ENCODE measurements at places on chromosomes 13 and 19. TPM values are rescaled to one million over a fixed set of nuclear protein-coding genes. Genes with fewer than 3 reads are reported as not detected.

MEIS3 gene
- polyA plus RNA-seq: not detected

- no peak for DNase-seq
These were observed 2.7 kb upstream of the ACP5 start for GRCh38 chr19:11580116-11580515.

DNA sequence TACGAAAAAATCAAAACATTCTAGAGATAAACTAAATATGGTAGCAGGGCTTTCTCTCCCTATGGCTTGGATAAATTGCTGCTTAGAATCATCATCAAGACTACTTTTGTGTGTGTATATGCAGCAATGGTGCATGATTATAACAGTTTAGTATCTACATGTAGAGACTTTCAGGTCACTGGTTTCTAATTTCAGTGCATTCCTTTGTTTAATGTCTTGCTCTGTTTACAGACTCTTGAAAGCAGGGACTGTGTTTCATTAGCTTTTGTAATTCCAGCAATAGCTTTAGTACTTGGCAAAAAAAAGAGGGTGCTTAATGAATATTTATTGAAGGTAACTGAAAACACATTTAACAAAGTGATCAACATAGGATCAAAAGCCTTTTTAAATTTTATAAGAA, 420.7 kb downstream of the PCDH9 start:
- no peak for DNase-seq

DNA sequence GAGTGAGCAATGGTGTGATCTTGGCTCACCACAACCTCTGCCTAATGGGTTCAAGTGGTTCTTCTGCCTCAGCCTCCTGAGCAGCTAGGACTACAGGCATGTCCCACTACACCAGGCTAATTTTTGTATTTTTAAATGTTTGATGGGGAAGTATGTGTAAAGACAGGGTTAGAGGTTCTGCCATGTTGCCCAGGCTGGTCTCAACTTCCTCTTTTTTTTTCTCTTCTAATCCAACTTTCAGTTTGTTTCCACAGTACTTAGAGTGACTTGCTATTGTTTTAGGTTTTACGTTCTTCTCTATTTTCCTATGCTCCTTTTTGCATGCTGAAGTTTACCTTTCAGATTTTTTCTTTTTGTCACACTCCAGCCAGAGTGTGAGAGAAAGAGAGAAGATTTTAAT, 1433.0 kb downstream of the UQCRFS1 start:
- DNase-seq: no peak

DNA sequence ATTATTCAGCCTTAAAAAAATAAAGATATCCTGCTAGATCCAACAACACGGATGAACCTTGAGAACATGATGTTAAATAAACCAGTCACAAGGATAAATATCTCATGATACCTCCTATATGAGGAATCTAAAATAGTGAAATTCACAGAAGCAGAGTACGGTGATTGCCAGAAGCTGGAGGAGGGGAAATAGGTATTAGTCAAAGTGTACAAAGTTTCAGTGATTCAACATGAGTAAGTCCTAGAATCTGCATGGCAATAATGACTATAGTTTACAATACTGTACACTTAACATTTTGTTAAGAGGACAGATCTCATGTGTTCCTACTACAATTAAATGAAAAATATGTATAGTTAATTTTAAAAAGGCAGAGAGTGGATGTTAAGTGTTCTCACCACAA, 206.6 kb upstream of the SLC10A2 start:
- no peak for DNase-seq

DNA sequence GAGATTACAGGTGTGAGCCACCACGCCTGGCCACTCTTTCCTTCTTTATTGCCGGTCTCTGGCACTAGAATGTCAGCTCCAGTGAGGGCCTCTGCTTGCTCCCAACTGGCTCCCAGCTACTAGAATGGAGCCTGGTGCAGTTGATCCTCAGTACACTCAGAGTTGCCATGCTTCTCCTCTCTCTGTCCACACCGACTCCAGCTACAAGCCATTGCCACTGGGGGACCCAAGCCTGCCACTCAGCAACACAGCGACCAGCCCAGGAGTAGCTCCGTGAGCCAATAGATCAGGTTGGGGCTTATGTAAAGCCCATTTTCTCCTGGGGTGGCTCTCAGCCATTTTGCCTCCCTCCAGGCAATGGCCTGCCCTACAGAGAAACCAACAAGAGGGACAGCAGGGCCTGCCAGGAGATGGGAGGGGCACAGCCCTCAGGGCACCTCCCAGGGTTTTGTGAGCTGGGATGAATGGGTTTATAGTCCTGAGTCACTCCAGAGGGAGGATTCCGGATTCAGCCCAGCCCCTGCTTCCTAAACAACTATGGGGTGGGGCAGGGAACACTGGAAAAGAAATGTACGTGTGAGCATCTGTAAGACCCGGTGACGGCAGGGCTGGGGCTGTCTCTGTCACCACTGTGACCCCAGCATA, 36.5 kb downstream of the OPA3 start:
- no peak for DNase-seq

DNA sequence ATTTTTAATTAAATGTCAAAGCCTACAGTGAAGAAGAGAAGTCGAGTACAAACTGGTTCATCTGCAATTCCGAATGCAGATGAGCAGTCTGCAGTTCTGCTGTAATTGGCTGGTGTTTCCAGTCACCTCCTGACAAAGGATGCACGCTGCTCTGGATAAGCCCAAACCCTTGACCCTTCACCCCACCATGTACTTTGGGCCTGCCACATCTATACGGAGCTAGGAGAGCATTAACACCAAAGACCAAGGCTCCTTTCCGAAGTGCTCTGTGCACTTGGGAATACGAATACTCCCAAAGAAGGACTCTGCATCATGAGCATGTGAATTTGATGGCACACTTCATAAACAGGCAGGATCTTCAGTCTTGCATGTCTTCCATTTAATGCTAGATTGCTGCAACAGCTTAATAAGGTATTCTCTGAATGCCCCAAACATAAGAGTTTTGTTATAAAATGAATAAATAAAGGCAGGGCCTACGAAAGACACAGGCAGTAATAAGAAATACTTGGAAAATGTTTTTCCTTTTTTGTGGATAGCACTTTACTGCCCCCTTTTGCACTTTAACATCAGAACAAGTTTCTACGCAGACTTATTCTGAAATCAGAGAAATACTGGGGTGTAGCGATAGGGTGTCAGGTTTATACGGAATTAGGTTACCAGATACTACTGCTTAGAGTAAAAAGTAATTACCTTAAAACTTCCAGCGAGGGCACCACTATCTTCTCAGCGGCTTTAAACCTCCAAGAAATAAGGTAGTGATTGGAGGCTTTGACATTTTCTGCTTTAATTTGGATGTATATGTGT, 15.0 kb downstream of the EFNB2 start:
- DNase-seq: no peak

DNA sequence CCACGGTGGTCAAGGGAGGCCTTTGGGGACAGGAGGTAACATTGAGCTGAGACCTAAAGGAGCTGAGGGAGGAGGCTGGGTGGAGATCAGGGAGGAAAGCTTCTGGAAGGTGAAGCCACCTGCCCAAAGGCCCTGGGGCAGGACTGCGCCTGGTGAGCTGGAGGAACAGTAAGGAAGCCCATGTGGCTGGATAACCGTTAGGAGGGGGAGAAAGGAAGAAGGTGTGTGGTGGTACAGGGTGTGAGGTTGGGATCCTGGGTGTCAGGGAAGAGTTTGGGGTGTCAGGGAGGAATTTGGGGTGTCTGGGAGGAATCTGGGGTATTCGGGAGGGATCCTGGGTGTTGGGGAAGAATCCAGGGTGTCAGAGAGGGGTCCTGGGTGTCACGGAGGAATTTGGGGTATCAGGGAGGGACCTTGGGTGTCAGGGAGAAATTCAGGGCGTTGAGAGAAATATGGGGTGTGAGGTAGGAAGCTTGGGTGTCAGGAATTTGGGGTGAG, 695 bp downstream of the TICAM1 start:
- no peak for DNase-seq

DNA sequence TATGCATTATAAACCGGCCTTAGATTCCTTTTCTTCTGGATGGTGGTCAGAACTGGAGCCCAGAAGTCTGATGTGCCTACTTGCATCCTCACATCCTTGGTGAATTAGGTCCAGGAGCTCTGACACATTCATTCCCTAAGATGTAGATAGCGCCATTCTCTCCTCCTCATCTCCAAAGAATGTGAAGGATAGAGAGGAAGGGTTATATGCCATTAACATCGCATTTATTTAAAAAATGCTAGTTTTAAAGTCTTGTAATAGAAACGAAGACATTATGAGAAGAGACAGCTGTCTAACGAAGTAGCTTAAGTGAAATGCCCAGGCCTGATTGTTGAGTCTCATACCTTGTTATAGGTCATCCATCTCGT, 9.7 kb downstream of the MBNL2 start:
- no peak for DNase-seq

DNA sequence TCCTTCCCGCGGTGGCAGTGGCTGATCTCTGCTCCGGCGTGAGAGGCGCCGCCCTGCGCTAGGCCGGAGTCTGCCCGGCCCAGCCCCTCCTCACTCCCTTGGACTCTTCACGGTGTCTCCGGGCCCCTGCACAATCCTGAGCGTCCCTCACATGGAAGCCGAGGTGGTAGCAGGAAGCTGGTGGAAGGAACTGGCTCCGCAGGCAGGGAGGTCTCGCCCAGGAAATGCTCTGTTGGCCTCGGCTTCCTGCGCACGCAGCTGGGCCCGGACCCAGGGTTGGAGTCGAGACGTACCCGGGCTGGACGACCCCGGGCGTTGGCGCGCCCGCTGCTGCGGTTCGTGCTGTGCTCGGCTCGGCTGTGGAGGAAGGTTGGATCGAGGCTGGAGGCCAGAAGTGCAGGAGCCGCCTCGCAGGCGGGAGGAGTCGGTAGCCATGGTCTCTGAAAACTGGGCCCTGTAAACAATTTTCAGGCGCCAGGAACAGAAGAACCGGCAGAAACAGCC, 46.3 kb downstream of the ZNF724 start:
- no peak for DNase-seq

DNA sequence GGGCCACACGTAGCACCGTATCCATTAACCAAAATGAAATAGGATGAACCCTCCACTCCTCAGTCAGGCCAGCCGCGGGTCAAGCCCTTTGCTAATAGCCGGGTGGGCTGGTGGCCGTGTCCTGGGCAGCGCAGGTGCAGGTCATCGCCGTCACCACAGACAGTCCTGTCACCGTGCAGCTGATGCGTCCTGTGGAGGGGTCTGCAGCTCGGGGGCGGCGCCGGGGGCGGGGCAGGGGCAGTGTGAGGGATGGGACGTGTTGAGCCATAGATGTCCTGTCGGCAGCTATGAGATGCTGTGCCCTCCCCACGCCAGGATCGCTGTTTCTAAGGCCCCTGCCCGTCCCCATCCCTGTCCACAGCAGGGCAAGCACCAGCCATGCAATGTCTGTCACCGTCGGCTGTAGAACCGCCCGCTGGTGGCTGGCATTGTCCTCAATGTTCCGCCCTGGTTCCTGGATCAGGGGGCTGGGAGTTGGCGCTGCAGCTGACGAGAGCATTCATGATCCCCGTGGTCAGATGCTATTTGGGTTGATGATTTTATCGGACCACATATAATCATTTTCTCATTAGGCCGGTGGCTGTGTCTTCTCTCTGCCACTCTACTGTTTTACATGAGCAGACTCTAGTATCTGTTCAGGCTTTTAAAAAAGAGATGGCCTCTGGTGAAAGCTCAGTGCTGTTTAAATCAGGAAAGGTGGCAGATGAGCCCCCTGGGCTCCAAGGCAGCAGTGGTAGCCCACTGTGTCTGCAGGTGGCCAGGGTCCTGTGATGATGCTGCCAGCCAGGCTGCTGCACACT, 126.1 kb downstream of the KDM4B start:
- no peak for DNase-seq

ZNF837 gene
- 1.2 TPM for polyA plus RNA-seq

- no peak for DNase-seq
These were observed 5.1 kb downstream of the JUNB start for GRCh38 chr19:12796146-12797071.

DNA sequence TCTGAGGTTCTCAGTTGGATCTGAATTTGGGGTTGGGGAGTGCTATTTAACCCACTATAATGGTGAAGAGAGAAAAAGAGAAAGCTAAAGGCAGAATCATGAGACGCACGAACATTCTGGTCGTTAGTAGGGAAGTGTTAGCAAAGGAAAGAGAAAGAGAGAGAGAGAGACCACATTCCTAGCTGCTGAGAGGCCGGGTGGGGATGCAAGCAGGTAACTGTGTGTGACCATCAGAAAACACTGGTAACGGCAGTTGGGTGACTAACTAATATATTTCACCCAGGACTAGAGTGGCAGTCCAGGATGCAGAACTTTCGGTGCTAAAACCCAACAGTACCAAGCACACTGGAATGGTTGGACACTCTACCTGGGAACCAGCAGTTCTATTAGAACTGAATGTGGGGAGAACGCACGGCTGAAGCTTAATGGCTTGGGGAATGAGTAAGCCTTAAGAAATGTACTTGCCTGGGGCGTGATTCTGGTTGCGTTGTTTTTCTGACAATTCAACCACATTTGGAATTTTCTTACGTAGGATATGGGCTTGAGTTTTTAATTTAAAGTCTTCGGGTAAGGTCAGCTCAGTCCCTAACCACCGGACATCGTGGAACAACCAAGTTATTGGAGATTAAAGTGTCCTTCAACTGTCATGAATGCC, 130.2 kb downstream of the DNAJC15 start:
- no peak for DNase-seq

EXOC3L2 gene
- polyA plus RNA-seq: not detected

DNA sequence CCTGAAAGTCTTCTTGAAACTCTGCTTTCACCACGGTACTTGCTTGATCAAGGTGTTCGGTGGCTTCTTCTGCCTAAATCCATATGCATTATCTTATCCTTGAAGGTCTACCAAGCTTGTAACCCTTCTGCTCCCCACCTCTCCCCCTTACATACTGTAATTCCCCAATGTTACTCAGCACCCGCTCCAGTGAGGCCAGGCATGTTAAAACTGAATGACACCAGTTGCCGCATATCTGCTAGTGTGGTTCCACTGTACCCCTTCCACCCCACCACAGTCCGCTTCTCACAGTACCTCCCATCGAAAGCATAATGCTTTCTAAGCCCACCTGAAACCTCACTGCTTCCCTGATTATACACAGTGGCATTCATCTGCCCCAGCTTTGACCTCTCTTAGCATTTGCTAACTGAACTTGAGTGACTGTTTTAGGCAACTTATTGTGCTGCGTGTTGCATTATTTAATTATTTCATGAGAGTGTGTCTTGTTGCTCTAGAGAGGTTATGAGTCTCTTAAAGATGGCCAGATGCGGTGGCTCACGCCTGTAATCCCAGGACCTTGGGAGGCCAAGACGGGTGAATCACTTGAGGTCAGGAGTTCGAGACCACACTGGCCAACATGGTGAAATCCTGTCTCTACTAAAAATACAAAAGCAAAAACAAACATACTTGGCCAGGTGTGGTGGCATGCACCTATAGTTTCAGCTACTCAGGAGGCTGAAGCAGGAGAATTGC, 87.6 kb upstream of the MBNL2 start:
- no peak for DNase-seq

- DNase-seq: no peak
These were observed 29.5 kb upstream of the RBM26 start for GRCh38 chr13:79435561-79435990.

GRCh38 chr13:75181906-75182305, 300.1 kb downstream of the TBC1D4 start:
- DNase-seq: no peak

DNA sequence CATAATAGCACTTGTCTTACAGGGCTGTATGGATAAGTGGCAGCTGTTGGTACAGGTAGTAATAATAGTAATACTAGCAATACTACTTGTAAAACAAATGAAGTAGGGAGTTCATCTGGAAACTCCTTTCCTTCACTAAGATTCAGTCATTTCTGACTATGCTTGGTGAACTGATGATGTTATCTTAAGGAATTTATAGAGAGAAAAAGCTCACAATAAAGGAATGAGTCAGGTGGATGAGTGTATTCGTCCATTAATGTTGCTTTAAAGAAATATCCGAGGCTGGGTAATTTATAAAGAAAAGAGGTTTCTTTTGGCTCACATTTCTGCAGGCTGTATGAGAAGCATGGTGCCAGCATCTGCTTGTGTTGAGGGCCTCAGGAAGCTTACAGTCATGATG, 477.3 kb downstream of the KLF12 start:
- DNase-seq: no peak

Measured in GM12878 (cell line).